ENCODE measurements at places on chromosomes 1 and 21. TPM values are rescaled to one million over a fixed set of nuclear protein-coding genes. Genes with fewer than 3 reads are reported as not detected.

GRCh38 chr1:11156963-11157362 is 32.2 kb upstream of the ANGPTL7 start:
- H3K4me3 ChIP-seq, result no peak overlapping the region
- H3K27ac ChIP-seq, result no peak overlapping the region
- no peaks in the 10 kb centered on the region for H3K27me3 ChIP-seq
- DNase-seq, result no peak
- H3K4me1 ChIP-seq, result no peaks in the 10 kb centered on the region
- H3K36me3 ChIP-seq, result peaks cover 25% of the 10 kb centered on the region

- H3K4me1 ChIP-seq, result no peaks in the 10 kb centered on the region
- no peak overlapping the region for H3K27ac ChIP-seq
- H3K36me3 ChIP-seq, result no peaks in the 10 kb centered on the region
Observed at GRCh38 chr1:100187912-100188311, 9.9 kb upstream of the LRRC39 start.

The TENT5C gene
- 19.7 TPM for total RNA-seq

DNA sequence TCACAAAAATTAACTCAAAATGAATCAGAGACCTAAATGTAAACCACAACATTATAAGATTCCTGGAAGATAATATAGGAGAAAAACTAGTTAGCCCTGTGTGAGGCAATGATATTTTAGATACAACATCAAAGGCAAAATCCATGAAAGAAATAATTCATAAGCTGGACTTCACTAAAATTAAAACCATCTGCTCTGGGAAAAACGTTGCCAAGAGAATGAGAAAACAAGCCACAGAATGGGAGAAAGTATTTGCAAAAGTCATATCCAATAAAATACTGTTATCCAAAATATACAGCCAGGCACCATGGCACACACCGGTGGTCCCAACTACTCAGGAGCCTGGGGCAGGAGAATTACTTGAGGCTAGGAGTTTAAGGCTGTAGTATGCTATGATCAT is 70.3 kb downstream of the SYF2 start:
- no peak overlapping the region for H3K27ac ChIP-seq
- peaks cover 2% of the 10 kb centered on the region for H3K4me1 ChIP-seq
- H3K4me3 ChIP-seq, result no peak overlapping the region
- no peaks in the 10 kb centered on the region for H3K36me3 ChIP-seq
- DNase-seq, result no peak

The TDRKH gene
- total RNA-seq, result 3.5 TPM
